Naive thymus-derived CD4-positive, alpha-beta T cell (primary cell): ENCODE measurements at places on chromosomes 2 and 18. TPM values are rescaled to one million over a fixed set of nuclear protein-coding genes. Genes with fewer than 3 reads are reported as not detected.
A peak's percentile ranks its signal among the peaks of the same experiment; 100 is the strongest.

DNA sequence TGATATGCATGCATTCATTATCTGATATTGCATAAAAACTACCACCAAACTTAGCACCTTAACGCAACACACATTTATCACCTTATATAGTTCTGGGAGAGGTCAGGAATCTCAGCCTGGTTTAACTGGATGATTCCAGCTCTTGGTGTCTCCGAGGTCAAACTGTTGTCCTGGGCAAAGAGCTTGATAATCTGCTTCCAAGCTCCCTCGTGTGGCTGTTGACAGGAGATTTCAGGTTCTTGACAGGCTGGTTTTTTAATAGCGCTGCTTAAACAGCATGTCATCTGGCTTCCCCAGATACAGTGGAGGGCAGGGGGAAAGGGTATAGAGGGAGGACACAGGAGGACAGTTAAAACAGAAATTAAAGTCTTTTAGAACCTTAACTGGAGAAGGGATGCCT, 785.0 kb downstream of the CNTNAP5 start:
- no peak for DNase-seq
- no peaks in the 10 kb centered on the region for H3K27me3 ChIP-seq
- H3K4me1 ChIP-seq = no peaks in the 10 kb centered on the region

Gene ZNF519
- 6.1 TPM for polyA plus RNA-seq

DNA sequence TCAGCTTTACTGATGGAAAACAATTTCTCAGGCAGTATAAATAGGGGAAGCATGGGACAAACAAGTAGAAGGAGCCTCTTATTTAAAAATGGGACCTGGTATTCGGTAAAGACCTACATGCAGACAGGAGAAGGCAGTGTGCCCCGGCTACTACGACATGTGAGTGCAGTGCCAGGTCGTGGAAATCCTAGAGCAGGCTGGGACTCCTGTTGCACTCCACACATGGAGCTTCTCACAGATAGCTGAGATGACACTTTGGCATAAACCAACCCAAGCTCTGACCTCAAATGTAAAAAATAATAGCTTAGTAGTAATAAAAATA, 885 bp upstream of the DSEL start:
- H3K4me1 ChIP-seq = peaks cover 14% of the 10 kb centered on the region
- peak; percentile 7 for DNase-seq
- no peaks in the 10 kb centered on the region for H3K36me3 ChIP-seq
- H3K4me3 ChIP-seq = peak overlapping the region; percentile 83
- no peaks in the 10 kb centered on the region for H3K27me3 ChIP-seq

DNA sequence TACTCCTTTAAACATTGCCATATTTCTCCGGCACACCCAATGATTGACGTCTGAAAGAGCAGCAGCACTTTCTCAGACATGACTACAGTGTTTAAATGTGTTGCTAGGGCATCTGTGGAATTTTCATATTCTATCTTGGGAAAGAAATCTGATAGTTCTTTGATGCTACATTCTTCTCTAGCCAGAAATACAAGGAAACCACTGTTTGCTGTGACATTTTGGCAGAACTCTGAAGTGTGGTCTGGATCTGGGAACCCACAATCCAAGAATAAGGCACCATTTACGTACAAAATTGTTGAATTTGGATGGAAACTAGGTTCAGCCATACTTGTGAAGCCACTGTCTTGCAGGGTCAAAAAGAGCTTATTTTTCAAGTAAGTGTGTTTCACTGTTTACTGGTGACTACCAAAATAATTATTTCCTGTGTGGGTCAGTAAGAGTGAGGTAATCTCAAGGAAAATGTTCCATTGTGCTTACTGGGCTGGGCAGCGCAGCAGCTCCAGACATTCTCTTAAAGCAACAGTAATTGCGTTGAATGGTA, 21.3 kb upstream of the CD28 start:
- H3K27me3 ChIP-seq = no peaks in the 10 kb centered on the region
- no peak overlapping the region for H3K27ac ChIP-seq
- no peak for DNase-seq
- H3K36me3 ChIP-seq = no peaks in the 10 kb centered on the region
- no peak overlapping the region for H3K4me3 ChIP-seq

GRCh38 chr2:220969348-220969747, 602.8 kb downstream of the EPHA4 start:
- no peak overlapping the region for H3K27ac ChIP-seq

DNA sequence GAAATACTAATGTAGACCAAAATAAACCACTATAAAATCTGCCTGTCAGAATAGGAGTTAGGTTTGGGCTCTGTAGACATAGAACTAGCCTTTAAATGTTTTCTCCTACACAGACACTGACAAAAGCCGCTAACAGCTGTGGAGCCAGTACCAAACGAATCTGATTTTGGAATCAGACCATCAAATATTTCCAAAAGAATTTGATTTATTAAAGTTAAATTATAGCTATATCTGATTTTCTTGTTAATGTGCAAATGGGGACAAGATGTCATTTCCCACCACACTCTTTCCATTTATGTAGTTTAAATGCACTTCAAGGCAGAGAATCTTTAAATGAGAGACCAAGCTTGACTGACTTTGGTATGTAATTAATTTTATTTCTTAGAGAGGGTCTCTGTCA, 343.4 kb upstream of the FIGN start:
- H3K36me3 ChIP-seq = no peaks in the 10 kb centered on the region
- no peak for DNase-seq
- H3K27me3 ChIP-seq = no peaks in the 10 kb centered on the region

- H3K4me1 ChIP-seq = no peaks in the 10 kb centered on the region
- H3K27me3 ChIP-seq = no peaks in the 10 kb centered on the region
- H3K4me3 ChIP-seq = no peak overlapping the region
- H3K27ac ChIP-seq = no peak overlapping the region
These were observed 46.7 kb downstream of the IRS1 start for GRCh38 chr2:226752887-226753286.
